Type B pancreatic cell (in vitro differentiated cells): ENCODE measurements at places on chromosomes 2 and 18. TPM values are rescaled to one million over a fixed set of nuclear protein-coding genes. Genes with fewer than 3 reads are reported as not detected.

DNA sequence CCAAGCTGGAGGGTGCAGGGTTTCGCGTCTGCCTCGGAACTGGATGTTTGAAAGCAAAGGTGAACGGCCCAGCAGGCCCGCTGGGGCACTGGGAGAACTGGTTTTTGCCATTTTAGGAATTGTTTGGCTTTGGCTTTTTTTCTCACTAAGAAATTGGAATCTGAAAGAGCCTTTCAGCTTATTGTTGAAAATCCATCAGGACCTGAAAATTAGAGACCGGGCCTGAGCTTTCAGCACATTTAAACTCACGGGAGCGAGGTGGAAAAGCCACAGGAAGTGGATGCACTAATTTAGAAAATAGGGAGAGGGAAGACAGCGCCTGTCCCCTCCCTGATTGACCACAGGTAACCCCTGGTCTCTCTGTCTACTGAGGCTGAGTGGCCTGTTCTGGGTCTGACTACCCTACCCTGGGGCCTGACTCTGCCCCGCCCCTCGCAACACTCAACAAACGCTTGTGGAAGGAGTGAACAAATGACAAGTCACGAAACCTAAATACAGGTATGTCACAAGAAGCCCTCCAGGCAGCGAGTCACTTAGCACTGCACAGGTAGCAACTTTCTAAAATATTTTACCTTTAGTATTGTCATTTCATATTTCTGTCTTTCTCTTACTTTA is 100.3 kb upstream of the MBOAT2 start:
- no peak for DNase-seq

VWA3B gene
- total RNA-seq, result 0.38 and 4.1 TPM in 2 replicates

PSTPIP2 gene
- 9.6 and 10.5 TPM in 2 replicates for total RNA-seq

- DNase-seq, result no peak
These were observed 5.2 kb upstream of the RSAD2 start for GRCh38 chr2:6872394-6872793.
